Stimulated activated naive CD8-positive, alpha-beta T cell treated with anti-CD3 and anti-CD28 coated beads, Interleukin-15, Interleukin-2, amounts not matched to agents 100 U/mL and 50 U/mL, for 24 hours (primary cell): ENCODE measurements at places on chromosomes 3 and 15.

- no peak for DNase-seq
Observed at GRCh38 chr3:100802126-100802525, 92.8 kb downstream of the TFG start.

DNA sequence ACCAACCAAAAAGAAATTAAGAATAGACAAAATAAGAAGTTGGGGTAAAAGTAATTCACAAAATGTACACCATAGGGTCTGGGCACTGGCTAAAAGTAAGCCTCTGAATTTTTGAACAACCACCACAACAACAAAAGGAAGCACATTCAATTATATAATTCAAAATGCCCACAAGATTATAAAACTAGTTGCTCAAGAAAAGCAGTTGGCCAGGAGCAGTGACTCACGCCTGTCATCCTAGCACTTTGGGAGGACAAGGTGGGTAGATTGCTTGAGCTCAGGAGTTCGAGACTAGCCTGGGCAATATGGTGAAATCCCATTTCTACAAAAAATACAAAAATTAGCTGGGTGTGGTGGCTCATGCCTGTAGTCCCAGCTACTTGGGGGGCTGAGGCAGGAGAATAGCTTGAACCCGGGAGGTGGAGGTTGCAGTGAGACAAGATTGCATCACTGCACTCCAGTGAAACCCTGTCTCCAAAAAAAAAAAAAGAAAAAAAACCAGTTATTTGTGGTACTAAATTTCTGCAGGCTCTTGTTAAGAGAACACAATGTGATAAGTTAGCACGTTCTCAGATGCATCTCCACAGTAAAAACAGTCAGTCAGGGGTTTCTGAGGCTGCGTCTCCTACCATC is 6.6 kb upstream of the ATP11B start:
- DNase-seq, result no peak

- no peak for DNase-seq
Observed at GRCh38 chr15:66580643-66581042, 14.8 kb upstream of the LCTL start.

DNA sequence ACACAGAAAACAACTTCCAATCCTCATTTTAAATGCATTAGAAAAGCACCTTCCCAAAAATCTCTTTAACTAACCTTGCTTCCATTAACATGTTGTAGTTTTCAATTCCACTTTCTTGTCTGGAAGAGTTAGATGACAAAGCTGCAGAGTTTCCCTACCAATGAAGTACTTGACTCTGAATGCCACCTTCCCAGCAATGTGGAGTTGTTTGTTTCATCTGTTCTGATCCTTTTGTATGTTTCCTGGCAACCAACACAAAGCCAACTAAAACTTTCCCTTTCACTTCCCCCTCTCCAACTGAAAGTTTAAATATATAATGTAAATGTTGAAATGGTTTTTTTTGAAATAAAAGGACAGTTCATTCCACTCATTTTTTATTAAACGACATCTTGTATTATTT is at the start of gene WDR49:
WDR49 (minus strand) TSS at position 183 of the 400 bp plus-strand sequence. CDS start 517 bp downstream, outside the sequence.
- DNase-seq, result no peak
